Esophagus squamous epithelium (tissue), 5 donors: ENCODE measurements at places on chromosomes 5 and 9. TPM values are rescaled to one million over a fixed set of nuclear protein-coding genes. Genes with fewer than 3 reads are reported as not detected.
A peak's percentile ranks its signal among the peaks of the same experiment; 100 is the strongest.

GRCh38 chr9:129901993-129902739 lies 66.9 kb downstream of the USP20 start:
- H3K27me3 ChIP-seq, result no peaks in the 10 kb centered on the region
- no peak for DNase-seq
- no peak overlapping the region for H3K27ac ChIP-seq
- H3K4me1 ChIP-seq, result no peaks in the 10 kb centered on the region

DNA sequence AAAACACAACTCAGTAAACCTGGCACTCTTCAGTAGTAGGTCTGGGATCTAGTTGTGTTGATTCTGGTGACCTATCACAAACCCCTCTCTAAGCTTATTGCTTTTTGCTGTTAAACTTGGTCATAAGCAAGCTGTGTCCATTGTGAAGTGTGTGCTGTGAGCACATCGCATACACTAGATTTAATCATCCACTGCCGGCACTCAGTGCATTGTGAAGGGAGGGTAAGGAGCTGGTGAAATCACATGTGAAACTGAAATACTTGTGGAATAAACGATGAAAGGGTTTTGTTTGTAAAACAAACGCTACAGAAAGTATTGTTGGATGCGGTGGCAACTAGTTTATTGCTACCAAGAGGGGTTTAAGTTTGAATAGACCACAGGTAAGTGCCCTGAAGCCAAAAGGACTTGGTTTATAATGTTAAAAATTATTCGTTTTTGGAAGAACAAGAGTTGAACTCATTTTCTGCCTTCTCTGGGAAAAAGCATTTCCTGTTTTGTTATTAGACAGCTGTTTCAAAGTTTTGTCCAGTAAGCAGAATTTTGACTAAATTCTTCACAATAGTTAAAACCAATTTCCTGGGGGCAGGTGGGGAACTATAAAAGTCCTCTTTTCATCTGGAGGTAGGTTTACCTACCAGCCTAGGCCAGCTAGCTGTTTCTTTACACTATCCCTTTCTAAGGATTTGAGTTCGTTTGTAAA lies 24.6 kb downstream of the TJP2 start:
- H3K27me3 ChIP-seq, result no peaks in the 10 kb centered on the region
- no peaks in the 10 kb centered on the region for H3K36me3 ChIP-seq

GRCh38 chr9:130319300-130319699 lies 53.7 kb downstream of the HMCN2 start:
- H3K27ac ChIP-seq, result peak overlapping the region; percentile 82
- H3K4me3 ChIP-seq, result no peak overlapping the region
- no peaks in the 10 kb centered on the region for H3K27me3 ChIP-seq
- no peaks in the 10 kb centered on the region for H3K36me3 ChIP-seq
- no peaks in the 10 kb centered on the region for H3K4me1 ChIP-seq

DNA sequence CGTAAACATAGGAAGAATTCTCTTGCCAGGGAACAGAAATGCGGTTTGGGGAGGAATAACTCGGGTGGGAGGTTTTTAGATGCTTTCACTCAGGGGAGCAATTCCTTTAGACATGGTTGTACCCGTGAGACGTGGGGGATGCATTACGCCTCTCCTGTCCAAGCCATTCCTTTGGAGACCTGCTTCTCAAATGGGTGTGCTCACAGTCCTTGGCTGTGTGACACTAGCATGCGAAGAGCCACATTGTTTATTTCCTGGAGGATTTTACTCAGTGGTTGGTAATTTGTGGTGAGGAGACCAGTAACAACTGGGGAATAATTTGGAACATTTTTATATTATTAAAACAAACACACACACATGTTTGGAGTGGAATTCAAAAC lies 18.5 kb downstream of the COL15A1 start:
- H3K36me3 ChIP-seq, result no peaks in the 10 kb centered on the region
- DNase-seq, result no peak
- H3K27me3 ChIP-seq, result no peaks in the 10 kb centered on the region
- H3K4me3 ChIP-seq, result no peak overlapping the region

- H3K4me1 ChIP-seq, result no peaks in the 10 kb centered on the region
- no peaks in the 10 kb centered on the region for H3K27me3 ChIP-seq
- no peak overlapping the region for H3K4me3 ChIP-seq
- DNase-seq, result no peak
Observed at GRCh38 chr5:98372351-98372750, 401.1 kb upstream of the RGMB start.

DNA sequence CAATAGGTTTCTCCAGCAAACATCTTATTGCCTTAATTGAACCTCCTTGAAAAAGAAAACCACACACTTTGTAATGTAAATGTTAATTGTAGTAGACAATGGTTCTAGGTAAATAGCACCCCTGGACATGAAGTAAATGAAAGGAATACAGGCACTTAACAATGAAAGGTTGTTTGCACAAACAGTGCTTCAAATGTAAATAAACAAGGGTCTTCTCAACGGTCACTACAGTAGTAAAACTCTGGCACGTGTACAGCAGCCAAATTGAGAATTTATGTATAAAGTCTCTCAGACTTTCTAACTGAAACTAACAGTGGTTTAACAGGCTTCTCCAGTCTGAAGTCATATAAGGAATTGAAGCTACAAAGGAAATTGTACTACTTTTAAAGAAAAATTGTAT lies 218.3 kb downstream of the MEF2C start:
- H3K27ac ChIP-seq, result no peak overlapping the region
- peaks cover 22% of the 10 kb centered on the region for H3K27me3 ChIP-seq

- no peaks in the 10 kb centered on the region for H3K4me1 ChIP-seq
- no peak overlapping the region for H3K4me3 ChIP-seq
- DNase-seq, result no peak
- H3K27me3 ChIP-seq, result no peaks in the 10 kb centered on the region
Observed at GRCh38 chr9:89744255-89744648, 139.4 kb downstream of the GADD45G start.

- H3K4me3 ChIP-seq, result no peak overlapping the region
- H3K27me3 ChIP-seq, result no peaks in the 10 kb centered on the region
- no peaks in the 10 kb centered on the region for H3K36me3 ChIP-seq
- H3K27ac ChIP-seq, result no peak overlapping the region
- DNase-seq, result no peak
Observed at GRCh38 chr9:16974436-16974835, 104.0 kb upstream of the BNC2 start.

ADCY2 gene
- total RNA-seq, result 2.7 TPM

CLTB gene
- 440 TPM for total RNA-seq
